Ascending aorta (tissue), 2 donors: ENCODE measurements at places on chromosomes 7 and 10. TPM values are rescaled to one million over a fixed set of nuclear protein-coding genes. Genes with fewer than 3 reads are reported as not detected.

The PHYHIPL gene
- total RNA-seq: not detected

The CLIP2 gene
- total RNA-seq: 50.2 TPM

- DNase-seq: no peak
Measured at GRCh38 chr10:112313911-112314310, 30.7 kb downstream of the TECTB start.

GRCh38 chr7:47036909-47037308 is 545.0 kb downstream of the TNS3 start:
- no peak for DNase-seq

The RBM48 gene
- total RNA-seq: 2.2 TPM

DNA sequence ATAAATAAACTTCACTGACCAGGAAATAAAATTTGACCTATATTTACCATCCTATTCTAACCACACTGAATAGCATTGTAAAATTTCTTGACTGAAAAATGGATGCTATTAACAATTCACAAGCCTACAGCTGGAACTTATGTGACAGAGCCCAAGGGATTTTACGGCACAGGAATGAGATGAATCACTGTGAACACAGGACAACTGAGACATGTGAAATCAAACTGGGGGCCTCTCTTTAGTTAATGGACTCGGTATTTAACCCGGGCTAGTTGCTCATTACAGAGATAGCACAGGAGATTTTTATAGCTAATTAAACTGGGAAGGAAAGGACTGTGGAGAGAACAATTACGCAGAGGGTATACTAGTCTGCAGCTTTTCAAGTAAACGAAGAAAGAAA is 100.6 kb downstream of the MICU1 start:
- DNase-seq: no peak
